ENCODE measurements at places on chromosomes 6 and 20.

- no peak for DNase-seq
These were observed 146.1 kb upstream of the LRFN2 start for GRCh38 chr6:40733290-40733689.

DNA sequence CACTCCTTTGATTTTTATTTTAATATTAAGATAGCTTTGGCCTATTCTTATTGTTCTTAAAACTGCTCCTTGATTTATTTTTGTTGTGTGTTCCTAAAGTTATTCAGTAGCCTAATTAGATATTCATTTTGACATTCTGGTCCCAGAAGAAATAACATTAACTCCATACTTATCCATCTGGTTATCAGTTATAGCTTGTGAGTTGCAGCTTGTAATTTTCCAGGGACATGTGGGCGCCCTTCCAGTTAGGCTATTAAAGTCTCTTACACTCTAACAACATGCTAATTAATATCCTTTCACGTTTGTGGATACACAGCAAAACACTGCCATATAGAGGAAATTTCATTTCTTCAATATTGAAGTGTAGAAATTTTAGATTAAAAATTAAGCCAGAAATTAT, 987.5 kb downstream of the HACE1 start:
- no peak for DNase-seq

DNA sequence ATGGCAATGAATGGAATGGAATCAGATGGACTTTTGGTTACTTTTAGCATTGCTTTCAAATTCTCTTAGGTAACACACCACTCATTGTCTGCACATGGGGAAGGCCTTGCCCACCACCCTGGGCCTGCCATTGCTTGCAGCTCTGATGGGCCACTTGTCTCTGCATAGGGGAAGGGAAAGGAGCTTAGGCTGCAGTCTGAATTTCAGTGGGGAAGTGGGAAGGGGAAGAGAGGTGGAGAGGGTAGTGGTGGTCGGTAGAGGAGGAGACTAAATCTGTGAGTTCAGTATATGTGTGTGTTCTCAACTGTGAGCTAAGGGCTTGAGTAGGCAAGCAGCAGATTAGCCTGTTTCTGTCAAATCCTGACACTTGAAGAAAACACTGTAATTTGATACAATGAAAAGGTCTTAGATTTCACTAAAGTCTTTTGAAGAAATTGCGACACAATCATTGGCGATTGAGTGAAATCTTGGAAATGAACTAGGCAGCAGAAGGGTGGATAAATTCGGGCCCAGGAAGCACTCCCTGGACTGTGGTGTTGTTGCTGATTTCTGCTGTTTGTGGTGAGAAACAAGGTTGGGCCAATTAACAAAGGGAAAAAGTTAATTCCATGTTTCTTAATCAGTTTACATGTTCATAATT, 80.6 kb downstream of the OTOR start:
- no peak for DNase-seq

DNA sequence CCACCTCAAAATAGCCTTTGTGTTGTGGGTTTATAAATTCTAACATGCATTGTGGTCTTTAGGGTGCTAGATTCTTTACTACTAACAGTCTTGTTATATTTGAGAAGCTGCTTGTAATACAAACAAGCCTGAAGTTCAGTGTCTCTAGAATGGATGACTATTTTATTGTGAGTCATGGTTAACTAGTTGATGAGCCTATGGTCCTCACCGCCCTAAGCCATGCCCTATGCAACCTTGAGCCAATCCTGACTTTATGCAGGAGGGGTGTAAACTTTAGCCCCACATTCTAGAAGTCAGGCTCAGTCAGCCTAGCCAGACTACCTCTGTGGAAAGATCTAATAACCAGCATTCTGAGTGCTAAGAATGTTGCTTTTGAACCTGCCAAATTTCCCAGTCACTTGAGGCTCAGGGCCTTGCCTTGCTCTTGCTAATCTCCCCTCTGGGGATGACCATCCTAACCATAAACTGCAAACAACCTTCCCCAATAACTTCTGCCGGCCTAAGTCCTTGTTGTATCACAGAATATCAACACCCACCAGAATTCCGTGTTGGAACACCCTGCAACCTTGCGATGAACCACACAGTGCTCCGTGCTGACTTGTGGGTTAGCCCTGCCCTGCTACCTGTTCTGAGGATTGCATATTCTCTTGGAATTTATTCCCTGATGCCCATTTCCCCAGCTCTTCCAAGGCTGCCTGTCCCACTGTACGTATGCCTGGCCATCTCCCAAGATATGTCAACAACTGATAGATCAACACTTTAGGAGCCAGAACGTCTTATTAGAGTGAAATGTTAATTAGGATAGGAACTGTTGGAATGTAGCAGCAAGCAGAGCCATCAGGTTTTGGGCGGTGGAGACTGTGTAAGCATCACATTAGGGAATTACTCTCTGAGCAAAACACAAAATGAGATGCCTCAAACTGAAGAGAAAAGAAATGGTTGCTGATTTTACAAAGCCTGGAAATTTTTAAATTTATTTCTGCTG, 71.7 kb upstream of the CEP85L start:
- DNase-seq = no peak

- no peak for DNase-seq
These were observed 89.4 kb downstream of the CEP162 start for GRCh38 chr6:84137989-84138575.

GRCh38 chr20:1185790-1186334, 1.1 kb upstream of the TMEM74B start:
- no peak for DNase-seq
